ENCODE measurements at places on chromosomes 2 and 18.

DNA sequence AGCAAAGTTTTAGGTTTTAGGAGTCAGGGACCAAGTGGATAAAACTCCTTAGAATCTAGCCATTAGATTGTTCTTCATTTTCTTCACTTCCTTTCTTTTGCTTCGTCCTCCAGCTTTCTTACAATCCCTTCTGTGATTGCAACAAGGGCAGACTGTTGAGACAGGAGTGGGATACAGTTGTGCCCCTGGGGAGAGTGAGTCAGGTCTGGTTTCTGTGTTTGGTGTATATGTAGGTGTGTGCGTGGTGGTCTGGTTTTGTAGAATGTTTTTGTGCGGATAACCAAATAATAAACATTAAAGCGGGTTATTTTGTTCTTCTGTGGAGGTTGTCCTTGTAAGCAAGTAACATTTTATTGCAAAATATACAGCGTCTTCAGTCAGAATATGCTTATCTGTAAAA is 7.3 kb downstream of the INSIG2 start:
- DNase-seq, result no peak

- no peak for DNase-seq
Observed at GRCh38 chr2:75646090-75646582, 447 bp upstream of the MRPL19 start.

DNA sequence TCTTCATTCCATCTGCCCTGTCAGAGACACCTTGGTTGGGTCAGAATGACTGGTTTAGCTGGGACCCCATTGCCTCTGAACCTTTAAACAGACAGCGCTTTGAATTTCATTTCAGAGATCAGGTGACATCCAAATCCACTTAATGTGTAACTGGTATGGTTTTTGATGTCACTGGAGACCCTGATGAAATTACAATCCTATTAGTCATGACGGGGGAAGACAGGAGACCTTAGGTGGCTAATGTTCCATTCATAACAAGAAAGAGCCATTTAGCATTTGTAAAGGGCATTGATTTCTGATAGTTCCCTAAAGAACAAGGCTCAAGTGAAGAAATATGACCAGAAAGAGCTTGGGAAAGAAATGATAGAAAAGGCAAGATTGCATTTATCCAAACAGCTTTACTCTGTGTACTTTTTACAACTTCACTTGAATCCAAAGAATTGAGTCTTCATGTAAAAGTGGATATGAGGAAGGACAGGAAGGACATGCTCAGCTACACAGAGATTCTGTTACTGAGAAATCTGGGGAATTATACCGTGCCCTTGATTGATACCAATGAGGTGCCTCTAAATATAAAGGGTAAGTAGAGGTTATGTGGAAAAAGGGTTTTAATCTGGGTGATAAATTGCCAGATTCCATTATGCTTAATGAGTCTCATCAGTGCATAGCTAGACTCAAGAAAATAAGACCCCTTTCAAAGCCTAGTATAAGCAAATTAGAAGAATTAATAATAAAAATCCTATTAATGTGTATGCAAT is 198.2 kb downstream of the NCKAP5 start:
- no peak for DNase-seq

DNA sequence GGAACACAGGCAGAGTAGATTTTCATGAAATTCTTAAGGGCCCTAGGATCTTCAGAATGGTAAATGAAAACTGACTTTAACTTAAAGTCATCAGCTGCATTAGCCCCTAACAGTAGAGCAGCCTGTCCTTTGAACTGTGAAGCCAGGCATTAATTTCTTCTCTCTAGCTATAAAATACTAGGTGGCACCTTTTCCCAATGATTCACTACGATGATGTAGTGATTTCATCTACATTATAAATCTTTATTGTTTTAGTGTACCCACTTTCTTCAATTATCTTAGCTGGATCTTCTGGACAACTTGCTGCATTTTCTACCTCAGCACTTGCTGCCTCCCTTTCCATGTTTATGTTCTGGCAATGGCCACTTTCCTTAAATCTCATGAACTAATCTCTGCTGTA is 290.5 kb downstream of the NOL4 start:
- no peak for DNase-seq

DNA sequence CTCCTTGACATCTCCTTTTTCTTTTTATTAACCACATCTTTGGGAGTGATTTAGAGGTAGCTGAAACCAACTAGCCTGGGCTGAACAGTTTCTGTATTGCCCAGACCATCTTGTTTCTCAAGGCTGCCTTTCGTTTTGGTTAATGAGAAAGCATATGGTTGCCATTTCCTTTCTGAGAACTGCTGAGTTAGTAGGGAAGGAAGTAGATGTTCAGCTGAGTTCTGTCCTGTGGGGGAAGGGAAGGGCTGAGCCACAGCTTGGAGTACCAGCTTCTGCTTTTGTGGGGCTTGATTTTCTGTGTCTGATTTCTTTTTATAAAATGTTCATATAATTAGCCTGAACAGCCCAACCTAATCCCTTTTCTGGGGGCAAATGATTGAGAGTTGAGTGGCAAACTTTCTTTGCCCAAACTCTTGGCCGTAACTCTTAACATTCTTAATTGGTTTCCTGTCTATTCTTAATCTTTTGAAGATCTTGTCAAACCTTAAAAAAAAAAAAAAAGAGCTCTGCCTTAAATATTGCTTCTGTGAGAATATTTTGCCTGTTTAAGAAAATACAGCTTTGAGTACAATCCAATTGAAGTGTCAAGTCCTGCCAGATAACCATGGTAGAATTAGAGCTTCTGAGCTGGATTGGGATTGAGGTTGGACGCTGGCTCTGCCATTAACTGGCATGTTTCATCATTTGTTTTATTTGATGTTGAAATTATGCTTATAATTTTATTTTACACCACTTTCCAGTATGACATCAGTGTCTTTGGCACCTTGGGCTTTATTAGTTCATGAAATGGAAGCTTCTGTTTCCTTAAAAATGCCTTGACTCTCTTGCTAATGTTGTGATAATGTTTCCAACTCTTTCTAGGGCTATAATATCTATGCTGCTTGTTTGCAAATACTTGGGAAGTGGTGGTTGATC is 1.9 kb upstream of the NABP1 start:
- peak; percentile 37 for DNase-seq

- no peak for DNase-seq
Observed at GRCh38 chr2:26709323-26710110, 17.0 kb downstream of the KCNK3 start.

GRCh38 chr2:172415157-172415864 is 12.1 kb upstream of the ITGA6 start:
- no peak for DNase-seq

GRCh38 chr2:146992466-146992865 is 852.4 kb upstream of the ACVR2A start:
- DNase-seq, result no peak

DNA sequence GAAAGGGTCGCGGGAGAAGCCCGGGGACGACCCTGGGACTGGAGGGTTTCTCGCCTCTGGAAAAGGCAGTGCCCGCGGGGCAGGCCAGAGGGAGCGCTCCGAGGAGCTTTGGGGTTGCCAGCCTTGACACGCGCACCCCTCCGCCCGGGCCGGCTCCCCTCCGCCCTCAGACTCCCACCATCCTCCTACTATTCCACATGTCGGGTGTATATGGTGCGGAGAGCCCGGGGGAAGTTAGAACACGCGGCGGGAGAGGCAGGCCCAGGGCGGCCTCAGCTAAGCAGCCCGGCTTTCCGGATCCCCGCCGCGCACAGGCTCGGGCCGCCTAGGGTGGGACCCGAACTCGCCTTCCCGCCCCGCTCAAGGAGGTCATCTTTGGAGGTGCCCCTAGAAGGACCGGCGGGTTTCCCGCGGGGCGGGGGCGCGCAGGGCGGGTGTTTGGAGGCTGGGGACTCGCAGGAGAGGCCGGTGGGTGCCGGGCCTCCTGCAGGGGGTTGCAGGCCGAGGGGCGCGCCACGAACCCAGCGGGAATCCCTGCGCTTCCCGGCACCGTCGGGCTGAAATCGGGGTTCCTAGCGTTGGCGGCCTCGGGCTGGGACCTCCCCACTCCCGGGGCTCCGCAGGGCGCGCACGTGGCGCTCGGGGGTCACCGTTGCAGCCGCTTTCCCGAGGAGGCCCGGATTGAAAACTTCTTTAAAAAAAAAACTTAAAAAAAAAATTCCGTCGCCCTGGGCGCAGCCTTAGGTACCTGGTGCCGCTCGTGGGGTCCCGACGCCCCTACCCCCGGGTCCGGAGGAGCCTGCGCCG is 3.7 kb downstream of the NFATC1 start:
- DNase-seq, result no peak

DNA sequence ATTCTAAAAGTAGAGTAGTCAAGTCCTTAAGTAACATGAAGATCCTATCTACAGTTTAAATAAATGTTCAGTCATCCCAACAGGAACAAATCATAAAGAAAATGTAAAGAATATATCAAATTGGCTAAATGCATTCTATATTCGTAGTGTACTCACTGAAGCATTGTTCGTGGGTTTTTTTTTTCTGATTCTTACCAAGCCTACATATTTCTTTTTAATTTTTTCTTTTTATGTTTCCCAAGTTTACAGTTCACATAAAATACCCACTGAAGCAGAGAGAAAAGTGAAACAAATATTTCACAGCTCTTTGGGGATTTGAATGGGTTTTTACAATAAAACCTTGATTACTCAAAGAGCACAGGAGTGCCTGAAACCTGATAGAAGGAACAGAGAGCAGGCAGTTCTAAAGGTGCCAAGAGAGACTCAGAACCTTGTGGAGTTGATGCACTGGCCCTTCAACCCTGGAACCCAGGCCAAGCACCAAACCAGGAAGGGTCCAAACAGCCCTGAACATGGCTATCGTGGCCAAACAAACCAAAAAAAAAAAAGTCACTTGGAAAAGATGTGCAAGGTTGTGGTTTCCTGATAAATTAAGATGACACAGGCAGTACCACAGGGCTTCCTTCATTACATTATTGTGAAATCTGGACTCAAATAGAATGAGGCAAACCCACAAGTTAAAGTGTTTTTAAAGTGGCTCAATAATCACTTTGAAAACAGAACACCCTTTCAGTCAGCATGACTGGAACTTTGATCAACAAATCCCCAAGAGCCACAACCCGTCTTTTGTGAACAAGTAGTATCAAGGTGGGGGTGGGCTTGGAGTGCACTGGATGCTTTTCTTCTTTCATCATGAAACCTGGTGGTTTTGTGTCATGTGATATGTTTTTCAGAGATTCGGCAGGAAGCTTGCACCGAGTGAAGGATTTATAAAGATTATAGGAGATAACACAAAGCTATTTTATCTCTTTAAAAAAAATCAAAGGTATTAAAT is 245.0 kb upstream of the FN1 start:
- peak; percentile 90 for DNase-seq

DNA sequence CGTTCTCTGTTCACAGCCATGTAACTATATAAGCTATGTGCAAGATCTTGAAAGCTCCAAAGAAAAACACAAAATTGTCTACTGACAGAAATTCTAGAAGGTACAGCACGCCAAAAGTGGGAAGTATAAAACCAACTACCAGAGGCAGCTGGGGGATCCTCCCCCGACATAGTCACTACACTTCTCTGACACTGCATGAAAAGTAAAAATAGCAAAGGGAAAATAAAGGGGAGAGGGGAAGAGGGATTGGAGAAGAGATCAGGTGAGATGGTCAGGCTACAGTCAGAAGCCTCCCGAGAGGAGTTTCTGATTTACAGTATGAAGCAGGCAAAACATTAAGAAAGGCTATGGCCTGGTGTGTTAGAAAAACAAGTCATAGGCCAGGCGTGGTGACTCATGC is 39.8 kb upstream of the PCBP1 start:
- no peak for DNase-seq

- DNase-seq, result peak; percentile 20
Observed at GRCh38 chr2:84486441-84487115, 27.5 kb upstream of the SUCLG1 start.

DNA sequence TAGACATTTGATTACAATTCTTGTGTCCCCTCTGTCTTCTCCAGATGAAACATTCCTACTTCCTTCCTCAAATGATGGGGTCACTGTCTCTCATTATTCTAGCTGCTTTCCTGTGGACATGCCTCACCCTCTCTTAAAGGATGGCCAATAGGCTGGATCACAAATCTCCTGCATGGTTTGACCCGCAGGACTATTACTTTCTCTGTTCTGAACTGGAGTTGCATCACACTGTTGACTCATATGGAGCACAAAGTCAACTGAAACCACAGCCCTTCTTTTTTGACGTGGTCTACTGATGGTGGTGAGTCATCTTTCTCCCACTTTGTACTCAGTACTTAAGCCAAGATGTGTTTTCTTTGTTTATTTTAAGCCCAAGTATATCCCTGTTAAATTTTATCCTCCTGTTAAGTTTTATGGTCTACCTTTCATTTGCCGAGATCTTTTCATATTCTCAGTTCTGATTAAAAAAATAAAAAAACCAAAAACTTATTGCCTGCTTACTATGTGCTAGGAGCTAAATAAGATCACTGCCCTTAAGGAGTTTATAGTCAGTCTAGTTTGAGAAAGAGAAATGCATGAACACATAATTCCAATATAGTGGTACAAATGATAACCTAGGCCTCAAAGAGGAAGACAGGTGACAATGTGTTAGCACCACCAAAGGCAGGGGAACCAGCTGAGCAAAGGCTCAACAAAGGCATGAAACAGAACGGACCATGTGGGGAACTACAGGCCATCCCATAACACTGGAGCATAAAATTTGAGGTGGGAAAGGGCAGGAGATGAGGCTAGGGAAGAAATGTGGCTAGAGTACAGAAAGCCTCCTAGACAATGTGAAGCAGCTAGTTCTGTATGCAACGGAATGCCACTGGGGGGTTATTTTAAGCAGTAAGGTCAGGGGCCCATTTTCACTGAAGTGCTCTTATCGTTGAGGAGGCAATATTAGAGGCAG is 67.6 kb upstream of the ZFP36L2 start:
- peak; percentile 100 for DNase-seq

DNA sequence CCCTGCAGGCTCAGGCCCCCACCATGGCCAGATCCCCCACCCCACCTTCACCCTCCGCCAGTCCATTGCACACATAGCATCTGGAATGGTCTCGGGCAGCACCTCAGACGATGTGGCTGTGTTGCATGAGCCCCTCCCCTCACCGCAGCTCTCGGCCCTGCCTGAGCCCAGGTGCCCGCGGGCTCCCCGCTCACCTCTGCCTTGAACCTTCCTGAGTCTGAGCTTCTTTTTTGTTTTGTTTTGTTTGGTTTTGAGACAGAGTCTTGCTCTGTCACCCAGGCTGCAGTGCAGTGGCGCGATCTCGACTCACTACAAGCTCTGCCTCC is 20.1 kb downstream of the RRM2 start:
- DNase-seq, result no peak

DNA sequence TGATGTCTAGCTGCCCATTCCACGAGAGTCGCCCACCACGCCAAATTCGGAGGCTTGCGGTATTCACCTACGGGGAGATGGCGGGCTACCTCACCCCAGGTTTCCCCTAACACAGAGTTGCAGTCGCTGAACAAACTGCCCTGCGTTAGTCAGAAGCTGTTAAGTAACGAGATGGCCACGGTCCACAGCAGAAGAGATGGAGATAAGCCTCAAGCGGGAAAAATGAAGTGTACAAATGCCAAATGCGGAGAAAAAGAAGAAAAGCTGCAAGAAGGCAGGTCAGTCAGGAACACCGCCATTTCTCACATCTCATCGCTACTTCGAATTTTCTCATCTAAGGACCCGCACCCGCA is 425 bp downstream of the ASB3 start:
- DNase-seq, result peak; percentile 63

GRCh38 chr18:78974115-78974761 is 5.4 kb upstream of the SALL3 start:
- DNase-seq, result no peak

GRCh38 chr18:32252141-32252860 is 62.5 kb downstream of the MEP1B start:
- DNase-seq, result no peak

GRCh38 chr2:16526193-16526592 is 139.4 kb downstream of the CYRIA start:
- no peak for DNase-seq

GRCh38 chr2:236178890-236179235 is 10.7 kb upstream of the GBX2 start:
- DNase-seq, result peak; percentile 20

Data from fibroblast of villous mesenchyme (primary cell).